GM12864 (cell line): ENCODE measurements at places on chromosomes 16 and 17.

GRCh38 chr17:49259663-49260010 is 29.1 kb upstream of the PHOSPHO1 start:
- no peak for DNase-seq

DNA sequence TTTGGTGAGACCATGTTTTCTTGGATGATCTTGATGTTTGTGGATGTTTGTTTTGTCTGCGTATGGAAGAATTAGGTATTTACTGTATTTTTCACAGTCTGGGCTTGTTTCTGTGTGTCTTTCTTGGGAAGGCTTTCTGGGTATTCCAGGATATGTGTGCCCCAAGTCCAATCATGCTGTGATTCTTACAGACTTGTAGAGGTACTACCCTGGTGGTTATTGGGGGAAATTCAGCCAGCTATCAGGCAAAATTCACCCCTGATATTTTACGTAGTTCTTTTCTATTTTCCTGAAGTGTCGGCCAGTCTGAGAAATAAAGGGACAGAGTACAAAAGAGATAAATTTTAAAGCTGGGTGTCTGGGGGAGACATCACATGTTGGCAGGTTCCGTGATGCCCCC is 33.4 kb upstream of the ARL4D start:
- DNase-seq = no peak

DNA sequence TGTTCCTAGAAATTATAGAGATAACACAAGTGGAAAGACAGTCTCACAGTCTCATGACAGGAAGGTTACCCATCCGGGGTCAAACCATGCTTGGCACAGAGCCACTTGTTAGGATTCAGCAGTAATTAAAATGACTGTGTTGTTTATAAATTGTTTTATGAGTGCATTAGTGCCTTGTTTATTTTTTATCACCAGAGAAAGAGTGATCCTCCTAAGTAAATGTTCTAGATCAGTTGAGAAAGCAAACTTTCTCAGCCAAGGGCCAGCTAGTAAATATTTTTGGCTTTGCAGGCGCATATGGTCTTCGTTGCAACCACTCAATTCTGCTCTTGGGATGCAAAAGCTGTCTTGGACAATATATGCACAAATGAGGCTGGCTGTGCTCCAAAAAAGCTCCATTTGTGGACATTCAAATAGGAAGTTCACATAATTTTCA is 253.9 kb upstream of the CACNG5 start:
- no peak for DNase-seq

DNA sequence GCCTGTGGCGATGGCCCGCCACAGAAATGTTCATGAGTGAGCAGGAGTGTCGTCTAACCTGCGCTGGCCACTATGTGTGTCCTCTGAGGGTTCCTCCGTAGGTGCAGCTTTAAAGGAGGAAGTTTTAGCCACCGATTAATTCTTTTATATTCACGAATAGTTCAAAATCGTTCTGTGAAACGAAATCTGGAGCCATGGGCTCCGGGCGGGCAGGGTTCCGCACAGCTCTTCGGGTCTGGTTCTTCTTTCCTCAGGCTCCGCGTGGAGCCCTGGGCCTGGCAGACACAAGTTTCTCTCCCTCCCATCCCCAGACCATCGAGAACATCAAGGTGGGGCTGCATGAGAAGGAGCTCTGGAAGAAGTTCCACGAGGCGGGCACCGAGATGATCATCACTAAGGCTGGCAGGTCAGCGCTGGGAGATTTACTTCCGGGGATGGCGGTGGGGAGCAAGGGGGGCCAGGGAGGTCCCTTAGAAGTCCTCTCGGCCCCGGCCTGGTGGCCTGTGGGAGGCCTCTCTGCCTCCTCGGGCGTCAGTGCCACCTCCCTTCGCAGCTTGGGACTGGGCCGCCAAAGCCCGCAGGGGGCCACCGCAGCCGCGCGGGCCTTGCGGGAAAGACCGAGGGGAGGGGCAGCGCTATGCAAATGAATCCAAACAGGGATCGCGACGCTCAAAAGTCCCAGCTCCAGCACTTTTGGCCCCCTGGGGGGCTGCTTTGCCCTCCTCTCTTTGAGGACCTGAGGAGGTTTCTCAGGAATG is 5.2 kb downstream of the TBX4 start:
- no peak for DNase-seq

- DNase-seq = no peak
These were observed at the start of gene NOXO1 for GRCh38 chr16:1981398-1981836. Gene NOXO1 (minus strand): TSS chr16:1981469. CDS start chr16:1981179, 290 bp downstream.

DNA sequence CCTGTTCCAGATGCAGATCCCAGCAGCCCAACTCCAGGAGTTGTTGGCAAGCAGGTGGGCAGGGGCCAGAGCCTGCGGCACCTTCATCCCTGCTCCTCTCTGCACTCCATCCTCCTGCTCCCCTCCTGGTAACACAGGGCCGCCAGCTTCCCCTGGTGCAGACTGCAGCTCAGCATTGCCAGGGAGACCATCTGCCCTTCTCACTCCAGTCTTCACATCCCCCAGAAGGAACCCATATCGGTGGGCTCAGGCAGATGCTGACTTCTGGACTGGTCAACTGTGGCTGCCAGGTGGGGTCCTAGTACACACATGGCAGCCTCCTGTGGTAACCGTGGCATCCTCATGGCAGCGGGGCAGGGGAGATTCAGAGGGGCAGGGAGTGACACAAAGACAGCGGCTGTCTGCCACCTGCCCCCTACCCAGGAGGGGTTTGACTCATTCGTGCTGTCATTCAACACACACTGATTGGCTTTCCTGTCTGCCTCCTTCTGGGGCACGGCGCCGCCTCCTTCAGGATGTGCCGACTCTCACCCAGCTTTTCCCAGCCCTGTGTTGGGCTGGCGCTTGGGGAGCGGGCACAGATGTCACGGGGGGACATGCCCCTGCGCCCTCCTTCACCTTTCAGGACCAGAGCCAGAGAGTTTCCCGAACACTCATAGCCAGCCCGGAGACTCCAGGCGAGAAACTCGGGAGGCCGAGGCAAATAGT is 120.9 kb downstream of the CMIP start:
- DNase-seq = no peak

- no peak for DNase-seq
These were observed 58.0 kb downstream of the XYLT1 start for GRCh38 chr16:17412791-17413190.

- no peak for DNase-seq
These were observed 163.4 kb downstream of the ZFHX3 start for GRCh38 chr16:72884573-72884972.

- no peak for DNase-seq
These were observed 322.5 kb downstream of the C16orf95 start for GRCh38 chr16:86994651-86995171.

DNA sequence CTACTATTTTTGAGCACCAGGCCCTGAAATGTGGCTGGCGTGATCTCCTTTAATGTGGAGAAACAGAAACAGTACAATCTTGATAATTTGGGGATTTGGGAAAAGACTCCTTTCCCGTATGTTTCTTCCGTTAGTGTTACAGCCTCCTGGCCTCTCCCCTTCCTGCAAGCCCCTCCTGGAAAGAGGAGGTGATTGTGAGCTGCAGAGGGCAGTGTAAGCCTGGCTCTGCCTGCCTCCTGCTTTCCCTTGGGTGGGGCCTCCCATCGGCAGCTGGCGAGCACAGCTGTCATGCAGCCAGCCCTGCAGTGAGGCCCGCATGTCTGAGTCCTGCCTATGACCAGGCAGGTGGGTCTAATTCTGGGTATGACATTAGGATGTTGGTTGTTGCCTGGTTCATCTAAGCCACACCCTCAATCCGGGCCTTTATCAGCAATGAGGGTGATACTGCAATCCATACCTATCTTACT is 48.7 kb upstream of the WSB1 start:
- DNase-seq = peak; percentile 51

DNA sequence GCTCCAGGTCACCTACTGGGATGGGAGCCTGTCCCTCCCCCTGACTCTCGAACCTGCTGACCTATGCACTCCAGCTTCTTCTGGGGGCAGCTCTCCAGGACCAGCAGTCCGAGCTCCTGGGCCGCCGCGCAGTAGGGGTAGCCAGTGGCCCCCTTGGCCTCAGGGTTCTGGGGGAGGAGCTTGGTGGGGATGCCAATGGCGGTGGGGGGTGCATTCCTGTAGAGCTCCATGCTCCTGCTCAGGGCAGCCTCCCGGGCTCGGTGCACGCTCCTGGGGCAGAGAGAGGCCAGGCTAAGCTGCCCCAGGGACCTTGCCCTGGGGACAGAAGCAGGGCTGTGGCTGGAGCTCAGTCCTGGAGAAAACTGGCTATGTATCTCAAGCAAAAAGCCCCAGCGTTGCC is 7.7 kb upstream of the SPATA2L start:
- DNase-seq = no peak

DNA sequence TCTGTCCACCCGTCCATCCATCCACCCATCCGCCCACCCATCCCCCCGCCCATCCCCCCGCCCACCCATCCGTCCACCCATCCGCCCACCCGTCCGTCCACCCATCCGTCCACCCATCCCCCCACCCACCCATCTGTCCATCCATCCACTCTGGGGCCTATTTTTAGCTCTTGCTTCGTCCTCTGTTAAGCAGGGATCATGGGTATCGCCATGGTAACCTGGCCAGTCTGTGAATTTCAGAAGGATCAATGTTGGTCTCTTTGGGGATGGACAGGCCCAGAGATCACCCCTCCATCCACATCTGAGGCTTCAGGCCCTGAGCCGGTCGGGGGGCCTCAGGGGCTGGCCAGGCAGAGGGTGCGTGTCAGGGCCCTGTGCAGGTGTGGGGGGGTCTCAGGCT is 15.2 kb upstream of the DPEP1 start:
- no peak for DNase-seq

DNA sequence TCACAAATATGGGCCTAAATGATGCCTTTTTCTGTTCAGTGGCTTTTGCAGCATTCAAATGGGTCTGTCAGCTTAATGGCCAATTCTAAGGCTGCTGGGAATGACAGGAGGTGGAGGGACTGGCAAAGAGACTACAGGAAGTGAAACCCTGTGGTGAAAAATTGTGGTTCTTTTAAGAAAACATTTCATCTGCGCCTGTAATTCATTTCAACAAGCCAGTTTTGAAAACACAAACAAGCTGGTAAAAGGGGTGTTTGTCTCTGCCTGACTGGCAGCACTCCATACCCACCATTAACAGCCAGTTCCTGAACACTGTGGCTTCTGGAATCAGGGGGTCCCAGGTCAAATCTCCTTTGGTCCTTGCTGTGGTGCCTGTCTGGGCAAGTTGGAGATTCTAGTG is 3.6 kb upstream of the KDM8 start:
- DNase-seq = peak; percentile 78

DNA sequence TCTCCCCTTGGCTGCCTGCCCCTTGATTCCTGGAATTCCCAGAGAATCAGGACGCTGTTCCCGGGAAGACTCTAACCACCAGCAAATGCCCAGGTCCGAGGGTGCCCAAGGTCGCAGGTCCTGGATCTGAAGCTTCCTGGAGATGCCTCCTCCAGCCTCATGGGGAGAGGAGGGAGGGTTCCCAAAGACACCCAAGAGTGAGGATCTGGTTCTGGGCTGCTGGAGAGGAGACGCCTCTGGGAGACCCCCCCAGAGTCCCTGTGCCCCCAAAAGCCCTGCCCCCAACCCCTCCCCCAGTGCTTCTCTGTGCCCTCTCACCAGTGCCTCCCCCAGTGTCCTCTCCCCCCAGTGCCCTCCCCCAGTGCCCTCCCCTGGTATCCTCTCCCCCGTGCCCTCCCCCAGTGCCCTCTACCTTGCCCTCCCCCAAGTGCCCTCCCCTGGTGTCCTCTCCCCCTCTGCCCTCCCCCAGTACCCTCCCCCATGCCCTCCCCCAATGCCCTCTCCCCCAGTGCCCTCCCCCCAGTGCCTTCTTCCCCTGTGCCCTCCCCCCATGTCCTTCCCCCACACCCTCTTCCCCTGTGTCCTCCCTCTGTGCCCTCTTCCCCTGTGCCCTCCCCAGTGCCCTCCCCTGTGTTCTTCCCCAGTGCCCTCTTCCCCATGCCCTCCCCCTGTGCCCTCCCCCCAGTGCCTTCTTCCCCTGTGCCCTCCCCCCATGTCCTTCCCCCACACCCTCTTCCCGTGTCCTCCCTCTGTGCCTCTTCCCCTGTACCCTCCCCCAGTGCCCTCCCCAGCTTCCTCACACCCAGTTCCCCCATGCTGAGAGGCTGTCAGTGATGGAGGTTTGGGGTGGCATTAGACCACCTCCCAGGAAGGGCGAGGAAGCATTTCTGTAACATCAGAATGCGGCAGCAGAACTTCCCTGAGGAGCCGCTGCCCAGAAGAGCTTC is 6.3 kb upstream of the SECTM1 start:
- DNase-seq = no peak

- DNase-seq = no peak
These were observed 6.3 kb downstream of the RAB40C start for GRCh38 chr16:595942-596735.

DNA sequence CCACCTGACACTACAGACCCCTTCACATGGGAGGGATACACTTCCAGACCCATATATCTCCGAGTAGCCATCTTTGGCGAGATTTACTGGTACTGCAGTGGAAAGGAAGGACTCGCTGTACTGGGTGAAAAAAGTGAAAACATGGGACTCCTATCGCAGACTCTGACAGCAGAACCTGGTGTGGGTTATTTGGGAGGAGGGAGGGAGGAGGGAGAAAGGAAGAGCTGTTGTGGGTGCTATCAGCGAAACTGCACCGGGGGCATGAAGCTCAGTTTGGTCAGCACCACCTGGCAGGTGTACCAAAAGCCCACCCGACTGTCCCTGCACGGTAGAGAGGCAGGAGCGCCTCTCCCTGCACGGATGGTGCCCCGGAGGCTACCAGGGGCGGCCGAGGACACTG is 5.0 kb downstream of the HBQ1 start:
- DNase-seq = no peak

- peak; percentile 69 for DNase-seq
These were observed 3.6 kb downstream of the PIEZO1 start for GRCh38 chr16:88781140-88782077.

GRCh38 chr16:28904828-28905227 is 20.2 kb downstream of the RABEP2 start:
- DNase-seq = no peak

DNA sequence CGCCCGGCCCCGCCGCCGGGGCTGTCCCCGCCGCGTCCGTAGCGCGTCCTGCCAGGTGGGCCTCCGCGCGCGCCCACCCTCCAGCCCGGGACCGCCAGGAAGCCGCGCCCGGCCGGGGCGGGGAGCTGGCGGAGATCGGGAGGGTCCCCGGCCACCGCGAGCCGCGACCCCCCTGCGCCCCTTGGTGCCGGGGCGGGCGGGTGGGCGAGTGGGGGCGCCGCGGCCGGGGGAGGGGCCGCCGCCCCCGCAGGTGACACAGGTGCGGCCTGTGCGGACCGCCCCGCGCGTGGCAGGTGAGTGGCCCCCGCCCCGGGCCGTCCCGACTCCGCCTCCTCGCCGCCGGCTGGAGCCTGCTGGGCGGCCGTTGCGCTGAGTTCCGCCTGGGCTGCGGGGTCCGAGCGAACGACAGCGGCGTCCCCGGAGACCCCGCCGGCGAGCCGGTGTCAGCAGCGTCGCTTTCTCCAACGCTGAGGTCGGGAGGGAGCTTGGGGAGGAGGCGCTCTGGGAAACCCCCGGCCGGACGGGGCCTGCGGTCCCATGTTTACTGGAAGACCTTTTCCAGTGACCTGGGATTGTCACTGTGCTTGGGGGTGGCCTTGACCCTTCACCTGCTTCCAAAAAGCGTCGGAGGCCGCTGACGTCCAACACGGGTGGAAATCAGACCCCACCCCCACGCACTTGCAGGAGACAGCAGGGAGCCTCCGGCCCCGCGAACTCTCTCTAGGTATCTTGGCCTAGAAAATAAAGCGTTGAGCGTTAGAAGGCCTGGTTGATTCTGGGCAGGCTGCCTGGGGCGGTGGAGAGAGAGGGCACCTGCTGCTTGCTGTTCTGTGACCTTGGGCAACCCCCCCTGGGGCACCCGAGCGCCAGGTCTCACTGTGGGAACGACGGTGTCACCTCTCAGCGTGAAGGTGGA is 542 bp downstream of the KLHL36 start:
- DNase-seq = no peak
